ENCODE measurements at places on chromosomes 4 and X.
A peak's percentile ranks its signal among the peaks of the same experiment; 100 is the strongest.

- no peak for DNase-seq
Measured at GRCh38 chrX:131588995-131589394, 45.1 kb downstream of the OR13H1 start.

GRCh38 chr4:123073650-123074049, 151.3 kb upstream of the NUDT6 start:
- DNase-seq: no peak

- DNase-seq: no peak
Measured at GRCh38 chr4:31415629-31416028, 695.5 kb downstream of the PCDH7 start.

- DNase-seq: no peak
Measured at GRCh38 chrX:137574784-137575293, 8.9 kb downstream of the ZIC3 start.

DNA sequence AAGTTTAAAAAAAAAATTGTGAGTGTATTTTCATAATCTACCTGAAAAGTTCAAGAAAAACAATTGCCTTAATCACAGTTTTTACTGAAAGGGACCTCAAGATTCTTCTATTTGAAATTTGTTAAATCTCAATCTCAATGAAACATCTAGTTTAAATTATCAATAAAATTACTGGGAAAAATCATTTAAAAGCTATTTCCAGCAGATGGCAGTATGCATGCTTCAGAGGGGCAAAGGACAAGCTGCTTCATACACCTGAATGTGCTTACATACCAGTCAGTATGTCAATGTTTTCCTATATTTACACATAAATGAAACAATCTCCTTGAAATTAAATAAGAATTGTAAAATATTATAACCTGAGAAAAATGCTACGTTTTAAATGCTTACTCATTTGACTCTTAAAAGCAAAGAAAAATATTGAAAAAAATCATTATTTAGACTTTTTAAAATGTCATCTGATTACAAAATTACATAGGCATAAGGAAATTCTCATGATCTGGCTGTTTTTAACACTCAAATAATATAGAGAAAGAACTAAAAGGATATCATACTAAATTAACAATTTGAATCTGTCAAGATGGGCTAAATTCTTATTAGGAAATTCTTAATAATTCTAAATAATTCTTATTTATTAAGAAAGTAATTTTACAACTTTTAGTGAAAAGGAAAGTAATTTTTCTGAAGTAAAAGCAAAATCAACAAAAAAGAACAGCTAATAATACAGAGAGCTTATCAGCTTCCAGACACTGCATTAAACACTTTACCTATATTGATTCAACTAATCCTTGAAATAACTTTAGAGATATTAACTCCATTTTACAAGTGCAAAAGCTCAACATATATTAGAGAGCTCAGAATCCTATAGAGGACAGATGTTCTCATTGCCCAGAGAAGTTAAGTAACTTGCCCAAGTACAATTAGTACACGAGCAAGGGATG, 242.1 kb downstream of the ADAMTS3 start:
- peak; percentile 28 for DNase-seq

DNA sequence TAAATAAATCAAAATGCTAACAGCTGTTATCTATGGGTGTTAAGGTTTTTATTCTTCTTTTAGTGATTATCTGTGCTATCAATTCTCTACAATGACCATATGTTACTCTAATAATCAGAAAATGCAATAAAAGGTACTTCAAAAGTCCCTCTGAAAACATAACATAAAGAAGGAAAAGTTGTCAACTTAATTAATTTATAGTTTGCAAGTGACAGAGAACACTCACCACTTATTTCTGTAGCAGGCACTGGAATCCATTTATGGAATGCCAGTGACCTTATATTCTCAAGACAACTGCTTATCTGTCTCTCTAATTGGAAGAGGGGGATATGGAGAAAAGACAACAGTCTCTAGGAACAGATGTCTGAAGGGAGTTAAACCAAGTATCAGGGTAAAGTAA, 25.6 kb upstream of the PLS3 start:
- DNase-seq: no peak

- DNase-seq: no peak
Measured at GRCh38 chr4:18880871-18881270, 859.3 kb upstream of the LCORL start.

- peak; percentile 37 for DNase-seq
Measured at GRCh38 chrX:130176354-130176776, 4.6 kb downstream of the RAB33A start.

DNA sequence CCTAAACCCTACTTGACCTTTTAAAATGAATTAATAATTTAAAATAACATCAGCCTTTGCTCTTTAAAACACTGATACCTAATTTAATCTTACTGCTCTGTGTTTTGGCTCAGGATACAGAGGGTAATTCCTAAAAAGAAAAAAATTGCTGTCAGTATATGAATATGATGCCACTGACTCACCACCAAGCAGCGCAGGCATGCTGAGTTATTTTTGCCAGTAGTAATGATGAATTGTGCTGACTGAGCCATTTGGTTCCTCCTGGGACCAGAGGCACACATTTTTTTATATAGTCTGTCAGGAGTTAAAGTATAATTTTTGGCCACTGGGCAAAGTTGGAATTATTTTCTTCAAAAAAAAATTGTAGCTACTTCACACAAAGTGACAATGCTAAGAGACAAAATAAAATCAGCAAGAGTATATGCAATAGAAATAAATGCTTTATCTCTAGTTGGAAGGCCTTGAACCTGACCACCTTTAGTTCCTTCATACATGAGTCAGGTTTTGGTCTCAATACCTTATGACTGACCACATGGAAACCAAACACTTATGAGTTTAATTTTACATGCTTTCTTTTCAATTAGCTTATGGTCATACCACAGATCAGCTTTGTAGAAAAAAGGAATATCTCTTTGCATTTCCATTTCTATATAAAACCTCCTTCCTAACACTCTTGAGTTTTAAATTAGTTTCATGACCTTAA, 115.1 kb downstream of the PPP3CA start:
- DNase-seq: peak; percentile 74

DNA sequence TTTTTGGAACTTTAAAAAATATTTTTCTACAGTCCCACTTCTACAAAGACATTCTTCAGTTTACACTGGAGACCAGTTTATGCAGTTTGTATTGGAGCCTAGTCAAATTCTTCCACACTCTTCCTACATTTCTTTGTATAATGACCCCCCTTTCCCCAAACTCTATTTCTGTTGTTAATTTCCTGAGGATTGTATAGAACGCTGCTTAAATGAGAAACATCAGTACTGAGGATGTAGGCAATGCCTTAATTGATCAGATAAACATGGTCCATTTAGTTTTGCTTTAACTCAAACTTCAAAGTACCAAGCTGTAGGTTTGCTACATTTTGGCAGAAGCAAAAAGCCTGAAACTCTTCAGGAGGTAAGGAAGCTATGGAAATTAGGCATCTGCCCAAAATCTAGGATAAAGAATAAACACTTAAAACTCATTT, 155.5 kb downstream of the SLC7A11 start:
- no peak for DNase-seq

- DNase-seq: no peak
Measured at GRCh38 chrX:104118765-104119164, 6.4 kb downstream of the ZCCHC18 start.

DNA sequence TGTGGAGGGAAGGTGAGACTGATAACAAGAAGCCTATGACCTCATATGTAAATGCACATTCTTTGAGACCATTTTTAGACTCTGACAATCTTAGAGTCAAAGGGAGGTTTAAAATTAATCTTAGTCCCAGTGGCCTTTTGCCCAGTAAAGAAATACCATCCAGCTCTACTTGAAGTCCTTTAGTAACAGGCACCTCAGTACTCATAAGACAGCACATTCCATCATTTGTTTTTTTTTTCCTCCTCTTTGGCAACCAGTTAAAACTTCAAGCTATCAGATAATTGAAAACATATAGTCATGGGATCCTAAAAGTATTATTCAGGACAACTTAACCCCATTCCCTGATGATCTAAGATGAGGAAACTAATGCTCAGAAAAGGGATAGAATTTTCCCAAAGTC, 4.6 kb downstream of the EDA2R start:
- DNase-seq: no peak

GRCh38 chr4:149766135-149766534, 49.5 kb downstream of the IQCM start:
- no peak for DNase-seq

DNA sequence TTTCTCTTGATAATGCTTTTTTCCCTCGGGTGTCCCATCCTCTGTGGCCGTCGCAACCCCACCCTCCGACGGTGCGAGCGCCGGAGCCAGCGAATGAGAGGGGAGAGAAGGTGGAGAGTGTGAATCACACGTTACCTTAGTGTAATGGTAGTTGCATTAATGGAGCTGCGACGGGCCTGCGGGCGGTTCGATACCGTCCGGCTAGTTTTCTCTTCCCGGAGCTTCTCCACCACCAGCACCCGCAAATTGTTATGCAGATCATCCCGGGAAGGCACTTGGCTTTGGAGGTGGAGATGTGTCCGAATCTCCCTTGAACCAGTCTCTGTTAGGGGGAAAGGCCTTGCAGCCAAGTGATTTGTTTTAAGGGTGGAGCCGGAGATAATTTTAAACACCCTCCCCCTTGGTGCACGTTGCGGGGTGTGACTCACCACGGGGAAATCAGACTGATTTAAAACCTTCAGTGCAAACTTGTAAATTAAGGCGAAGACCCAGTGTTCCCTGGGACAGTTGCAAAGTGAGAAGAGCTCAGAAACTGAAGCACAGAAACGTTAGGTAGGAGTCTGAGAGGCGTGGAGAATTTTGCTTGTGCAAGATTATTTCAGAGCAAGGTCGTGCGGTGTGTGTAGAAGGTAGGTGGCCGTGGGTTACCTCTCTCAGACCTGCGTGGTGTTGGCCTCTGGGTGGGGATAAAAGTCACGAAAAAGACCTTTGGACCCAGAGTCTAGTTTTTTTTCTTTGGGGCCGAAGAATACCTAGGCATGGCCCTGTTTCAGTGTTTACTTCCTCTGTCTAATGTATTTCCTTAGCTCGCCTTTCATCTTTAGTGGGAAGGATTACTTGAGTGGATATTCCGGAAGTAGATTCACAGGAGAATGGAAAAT, 1.3 kb downstream of the AFF1 start:
- peak; percentile 88 for DNase-seq

GRCh38 chrX:53659039-53659438, 27.5 kb downstream of the HUWE1 start:
- no peak for DNase-seq

- no peak for DNase-seq
Measured at GRCh38 chr4:13731019-13731418, 103.5 kb upstream of the BOD1L1 start.

DNA sequence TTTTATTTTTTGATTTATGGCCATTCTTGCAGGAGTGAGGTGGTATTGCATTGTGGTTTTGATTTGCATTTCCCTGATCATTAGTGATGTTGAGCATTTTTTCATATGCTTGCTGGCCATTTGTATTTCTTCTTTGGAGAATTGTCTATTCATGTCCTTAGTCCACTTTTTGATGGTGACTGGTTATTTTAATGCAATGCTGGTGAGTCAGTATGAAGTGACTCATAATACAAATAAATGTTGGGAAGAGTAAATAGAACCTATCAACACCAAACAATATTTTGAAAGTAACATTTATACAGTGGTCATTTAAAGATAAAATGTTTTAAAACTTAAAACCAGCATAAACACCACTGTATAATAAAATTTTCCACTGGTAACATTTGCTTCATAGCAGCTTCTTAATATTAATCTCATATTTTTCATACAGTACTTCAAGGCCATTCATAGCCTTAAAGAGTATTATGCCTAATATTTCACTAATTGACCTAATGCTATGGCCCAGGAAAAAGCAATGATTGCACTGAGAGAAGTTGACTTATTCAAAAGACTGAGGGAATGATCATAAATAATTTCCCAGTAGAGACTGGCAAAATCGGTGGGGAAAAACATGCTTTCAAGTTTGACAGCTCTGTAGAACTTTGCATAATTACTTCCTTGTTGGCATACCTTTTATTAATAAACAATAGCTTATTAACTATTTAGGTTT, 33.9 kb downstream of the CASK start:
- DNase-seq: no peak

GRCh38 chrX:72351606-72352334, 46.1 kb upstream of the CITED1 start:
- no peak for DNase-seq

- DNase-seq: no peak
Measured at GRCh38 chr4:168857009-168857408, 153.0 kb downstream of the CBR4 start.

DNA sequence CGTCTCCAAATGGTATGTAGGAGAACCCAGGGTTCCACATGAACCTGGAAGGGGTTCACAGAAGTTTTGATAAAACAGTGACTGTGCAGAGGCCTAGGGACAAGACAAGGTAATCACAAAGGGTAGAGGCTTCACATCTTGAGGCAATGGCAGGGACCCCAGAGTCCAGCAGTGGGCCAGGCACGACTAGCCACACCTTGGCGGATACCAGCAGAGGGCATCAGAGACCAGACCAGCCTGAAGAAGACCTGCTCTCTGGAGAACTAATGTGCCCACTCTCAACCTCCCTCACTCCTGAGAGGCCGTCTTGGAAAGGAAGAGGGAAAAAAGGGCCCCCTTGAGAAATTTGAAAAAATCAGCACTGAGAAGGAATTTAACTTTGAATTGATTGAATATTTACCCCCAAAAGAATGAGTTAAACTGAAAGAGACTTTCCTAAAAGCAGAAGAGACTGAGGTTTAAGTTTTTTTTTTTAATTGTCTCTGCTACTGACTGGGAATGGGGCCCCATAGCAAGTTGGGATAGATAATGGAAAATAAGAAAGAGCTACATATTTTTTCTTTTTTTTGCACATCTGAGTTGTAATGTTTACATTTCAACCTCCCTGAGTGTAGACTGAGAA, 243.8 kb upstream of the JADE1 start:
- peak; percentile 65 for DNase-seq

DNA sequence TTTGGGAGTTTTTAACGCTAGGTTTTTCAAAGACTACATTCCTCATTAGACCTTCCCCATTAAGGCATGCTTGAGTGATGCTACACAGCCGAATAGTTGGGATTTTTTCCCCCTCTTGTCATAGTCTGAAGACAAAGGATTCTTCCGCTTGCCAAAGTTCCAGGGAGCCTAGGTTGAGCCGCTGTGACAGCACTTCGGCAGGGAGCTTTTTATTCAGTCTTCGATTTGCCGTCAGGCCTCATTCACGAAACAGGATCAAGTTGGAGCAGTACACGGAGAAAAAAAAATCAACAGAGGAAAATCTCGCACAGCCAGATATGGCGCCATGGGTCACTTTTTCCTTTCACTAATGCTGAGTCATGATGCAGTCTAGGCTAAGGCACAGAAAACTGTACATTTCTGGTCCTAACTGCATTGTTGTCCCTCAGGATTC, 24.3 kb downstream of the SHROOM3 start:
- no peak for DNase-seq

DNA sequence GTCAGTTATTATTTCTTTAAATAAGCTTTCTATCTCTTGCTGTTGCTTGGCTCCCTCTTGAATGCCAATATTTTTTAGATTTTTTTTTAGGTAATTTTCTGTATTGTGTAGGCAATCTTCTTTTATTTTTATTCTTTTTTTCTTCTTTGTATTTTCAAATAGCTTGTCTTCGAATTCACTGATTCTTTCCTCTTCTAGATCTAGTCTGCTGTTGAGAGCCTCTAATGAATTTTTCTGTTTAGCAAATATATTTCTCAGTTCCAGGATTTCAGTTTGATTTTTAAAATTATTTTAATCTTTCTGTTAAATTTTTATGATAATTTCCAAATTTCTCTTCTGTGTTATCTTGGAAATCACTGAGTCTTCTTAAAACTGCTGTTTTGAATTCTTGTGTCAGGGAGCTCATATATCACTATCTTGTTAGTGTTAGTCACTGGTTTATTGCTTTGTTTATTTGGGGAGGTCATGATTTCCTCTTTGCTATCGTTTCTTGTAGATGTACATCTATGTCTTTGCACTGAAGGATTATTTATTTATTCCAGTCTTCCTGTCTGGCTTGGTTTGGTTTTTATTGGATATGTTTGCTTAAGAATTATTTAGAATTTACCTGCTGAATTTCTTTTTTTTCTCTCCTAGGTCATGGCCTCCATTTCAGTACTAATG, 39.9 kb upstream of the GPRIN3 start:
- no peak for DNase-seq

Measured in suppressor macrophage treated with lipopolysaccharide for 1 hour (primary cell).